ENCODE measurements at places on chromosomes 1 and 21.

DNA sequence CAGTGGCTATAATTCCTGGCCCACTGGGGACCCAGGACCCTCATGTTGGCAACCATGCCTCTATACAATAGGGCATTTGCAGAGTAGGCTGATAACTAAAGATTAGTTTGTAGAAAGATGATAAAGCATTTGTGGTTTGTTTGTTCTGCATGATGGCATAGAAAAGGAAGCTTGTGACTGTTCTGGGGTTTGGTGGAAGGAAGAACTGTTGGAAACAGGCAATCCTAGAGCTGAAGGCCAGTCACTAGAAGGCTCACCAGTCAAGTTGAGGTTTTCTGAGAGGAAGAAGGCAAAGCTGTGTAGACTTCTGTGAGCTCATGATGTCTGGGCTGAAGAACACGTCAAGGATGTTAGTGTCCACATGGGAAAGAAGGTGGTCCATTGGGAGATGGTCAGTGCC, 140.3 kb upstream of the VANGL1 start:
- DNase-seq, result no peak

GRCh38 chr1:171596705-171597104, 25.3 kb upstream of the MYOCOS start:
- no peak for DNase-seq

- DNase-seq, result no peak
Observed at GRCh38 chr21:42207426-42207825, 11.5 kb upstream of the ABCG1 start.

DNA sequence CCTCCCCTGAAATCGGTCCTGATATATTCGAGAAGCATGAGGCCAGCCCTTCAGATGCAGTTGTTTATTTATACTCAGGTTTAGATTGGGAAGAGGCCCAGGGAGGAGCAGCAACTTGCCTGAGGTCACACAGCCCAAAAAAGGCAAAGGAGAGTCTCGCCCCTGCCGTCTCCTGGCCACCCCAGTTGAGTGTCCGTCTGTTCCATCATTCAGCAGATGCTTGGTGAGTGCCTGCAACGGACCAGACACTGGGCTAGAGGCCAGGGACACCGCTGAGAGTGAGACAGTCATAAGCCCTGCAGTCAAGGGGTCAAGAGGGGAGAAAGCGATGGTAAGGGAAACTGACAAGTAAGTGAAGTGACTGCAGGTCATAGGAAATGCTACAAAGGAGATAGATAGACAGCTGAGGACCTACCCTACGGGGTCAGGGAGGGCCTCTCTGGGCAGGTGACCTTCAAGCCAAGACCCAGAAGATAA, 15.4 kb upstream of the SELENON start:
- DNase-seq, result no peak

DNA sequence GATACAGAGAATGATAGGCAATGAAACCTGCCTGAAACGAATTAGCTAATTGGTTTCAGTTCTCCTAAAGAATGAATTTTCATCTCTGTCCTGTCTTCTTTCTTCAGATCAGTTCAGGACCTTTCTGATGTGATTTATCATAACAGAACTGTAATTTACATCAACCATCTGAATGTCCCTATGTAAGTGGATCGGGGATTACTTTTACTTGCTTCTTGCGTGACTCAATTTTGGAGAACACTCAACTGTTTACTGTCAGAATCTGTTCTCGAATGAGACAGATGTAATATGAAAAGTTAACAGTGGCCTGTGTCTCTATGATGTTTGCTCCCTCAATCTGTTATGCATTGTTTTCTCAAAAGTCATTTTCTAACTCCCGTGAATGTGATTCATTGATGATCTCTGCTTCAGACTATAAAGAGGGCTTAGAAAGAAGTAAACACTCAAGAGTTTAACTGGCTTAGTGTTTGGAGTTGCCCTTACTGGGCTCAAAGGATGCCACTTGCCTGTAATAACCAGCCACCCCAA, 111.0 kb downstream of the GABPA start:
- no peak for DNase-seq

- DNase-seq, result no peak
Observed at GRCh38 chr1:109959974-109960744, 24.4 kb upstream of the AHCYL1 start.

DNA sequence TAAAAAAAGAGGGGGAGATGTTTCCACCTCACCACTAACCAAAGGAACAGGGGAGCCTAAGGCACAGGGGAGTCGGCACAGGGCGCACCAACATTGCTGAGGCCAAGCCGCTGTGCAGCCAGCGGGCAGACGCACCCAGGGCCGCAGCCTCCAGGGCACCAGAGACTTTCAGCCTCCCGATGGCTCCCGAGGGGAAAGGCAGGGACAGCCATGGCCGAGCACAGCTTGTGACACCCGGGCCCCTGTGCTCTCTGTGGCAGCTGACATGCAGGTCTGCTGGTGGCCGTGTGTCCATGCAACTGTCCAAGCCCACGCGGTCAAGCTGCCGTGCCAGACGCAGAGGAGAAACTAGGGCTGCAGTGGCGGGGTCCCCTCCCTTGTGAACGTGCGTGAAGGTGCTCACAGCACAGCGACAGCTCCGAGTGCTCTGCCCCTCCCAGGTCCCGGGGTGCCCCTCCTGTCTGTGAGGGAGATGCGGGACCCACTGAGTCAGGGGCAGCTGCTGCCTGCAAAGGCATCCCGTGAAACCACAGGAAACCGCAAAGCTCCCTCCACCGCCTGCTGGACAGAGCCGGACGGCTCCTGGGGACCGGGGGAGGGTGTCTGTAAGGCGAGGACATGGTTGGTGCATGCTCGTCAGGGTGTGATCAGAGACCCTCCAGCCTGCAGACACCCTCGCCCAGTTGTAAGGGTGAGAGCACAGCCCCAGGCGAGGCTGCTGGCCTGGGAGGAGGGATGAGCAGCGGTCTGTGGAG, 2.5 kb downstream of the KRTAP10-11 start:
- no peak for DNase-seq

GRCh38 chr1:194289569-194290266, 1103.3 kb upstream of the B3GALT2 start:
- no peak for DNase-seq

- no peak for DNase-seq
Observed at GRCh38 chr1:229253151-229253974, 17.5 kb upstream of the RAB4A start.

DNA sequence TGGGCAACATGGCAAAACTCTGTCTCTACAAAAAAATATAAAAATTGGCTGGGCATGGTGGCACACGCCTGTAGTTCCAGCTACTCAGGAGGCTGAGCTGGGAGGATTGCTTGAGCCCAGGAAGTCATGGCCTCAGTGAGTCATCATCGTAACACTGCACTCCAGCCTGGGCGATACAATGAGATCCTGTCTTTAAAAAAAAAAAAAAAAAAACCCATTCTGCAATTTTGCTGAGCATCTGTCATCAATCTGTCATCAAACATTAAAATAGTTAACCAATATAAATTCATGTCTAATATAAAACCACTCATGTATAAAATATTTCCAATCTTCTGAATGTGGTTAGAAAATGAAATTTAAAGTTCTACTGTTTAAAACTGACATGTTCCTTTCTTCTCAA, 56.9 kb downstream of the LPAR3 start:
- no peak for DNase-seq

DNA sequence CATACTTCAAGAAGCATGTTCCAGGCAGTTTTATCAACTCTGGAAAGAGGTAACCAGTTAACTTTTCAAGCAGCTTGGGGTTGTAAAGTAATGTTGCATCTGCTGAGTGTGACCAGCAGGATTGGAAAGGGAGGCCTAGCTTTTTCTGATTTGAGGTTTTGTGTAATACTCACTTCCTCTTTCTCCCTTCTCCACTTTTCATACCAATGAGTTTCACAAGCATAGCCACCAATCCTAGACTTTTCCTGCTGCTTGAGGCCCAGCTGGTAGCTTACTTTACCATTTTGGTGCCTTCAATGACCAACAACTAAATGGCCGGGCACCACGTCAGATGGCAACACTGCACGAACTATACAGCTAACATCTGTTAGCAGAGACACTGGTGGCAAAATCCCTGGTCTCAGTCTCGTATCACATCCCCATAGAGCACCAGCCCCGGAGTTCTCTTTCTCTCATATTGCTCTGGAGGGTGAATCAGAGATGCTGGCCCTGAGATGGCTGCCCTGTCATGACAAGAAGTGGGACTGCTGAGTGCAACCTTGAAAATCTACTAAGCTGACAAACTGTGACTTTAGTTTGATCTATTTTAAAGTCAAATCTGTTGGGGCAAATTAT, 14.8 kb upstream of the GPR88 start:
- DNase-seq, result no peak

- no peak for DNase-seq
Observed at GRCh38 chr21:44900559-44901251, 20.0 kb downstream of the ITGB2 start.

GRCh38 chr1:60791226-60791625, 291.1 kb upstream of the NFIA start:
- no peak for DNase-seq

DNA sequence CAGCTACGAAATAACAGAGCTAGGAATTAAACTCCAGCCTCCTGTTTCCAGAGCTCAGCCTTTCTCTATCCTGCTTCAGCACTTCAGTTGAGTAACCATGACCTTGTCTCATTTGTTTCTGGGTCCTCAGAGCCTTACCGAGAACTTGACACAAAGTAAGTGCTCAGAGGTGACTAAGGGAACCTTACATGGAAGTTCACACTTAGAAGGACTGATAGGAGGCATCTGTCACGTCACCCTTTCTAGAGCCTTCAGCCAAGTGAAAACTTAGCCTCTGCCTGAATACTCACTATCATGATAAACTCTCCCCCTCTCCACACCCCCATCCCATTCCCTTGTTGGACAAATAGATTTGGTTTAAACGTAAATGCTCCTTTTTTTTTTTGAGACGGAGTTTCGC, 9.8 kb upstream of the LUZP1 start:
- DNase-seq, result no peak

DNA sequence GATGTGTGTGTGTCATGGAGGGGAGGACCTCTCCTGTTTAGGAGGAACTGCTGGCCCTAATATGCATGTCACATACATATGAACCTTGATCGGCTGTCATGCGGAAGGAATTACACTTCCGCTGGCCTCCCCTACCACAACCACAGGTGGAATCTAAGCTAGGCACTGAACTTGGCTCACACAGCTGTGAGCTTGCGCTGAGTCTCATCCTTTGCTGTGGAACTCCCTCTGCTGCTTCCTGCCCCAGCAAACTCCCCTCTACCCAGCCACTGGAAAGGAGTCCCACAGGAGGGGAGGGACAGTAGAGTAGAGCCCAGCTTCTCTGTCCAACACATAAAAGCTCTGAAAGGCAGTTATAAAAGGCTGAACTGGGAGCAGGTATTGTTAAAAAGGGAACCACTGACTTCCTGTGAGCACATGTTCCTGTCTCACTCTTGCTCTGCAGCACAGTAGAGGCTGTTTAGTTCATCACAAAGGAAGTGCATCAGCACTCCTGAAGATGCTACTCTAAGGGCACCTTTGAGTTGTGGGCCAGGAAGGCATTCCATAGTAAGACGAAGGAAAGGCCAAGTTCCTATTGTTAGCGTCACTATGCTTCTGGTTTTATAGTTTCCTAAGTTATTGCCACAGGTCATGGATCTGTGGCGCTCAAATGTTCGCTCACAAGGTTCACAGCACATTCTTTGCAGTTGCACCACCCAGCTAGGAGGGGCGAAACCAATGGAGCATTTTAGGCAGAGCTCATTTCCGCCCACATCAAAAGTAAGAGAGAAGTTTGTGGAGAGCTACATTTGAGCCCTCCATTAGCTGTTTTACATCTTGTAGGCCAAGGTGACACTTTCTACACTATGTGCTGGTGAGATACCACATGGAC, 17.7 kb upstream of the PTPRC start:
- no peak for DNase-seq

DNA sequence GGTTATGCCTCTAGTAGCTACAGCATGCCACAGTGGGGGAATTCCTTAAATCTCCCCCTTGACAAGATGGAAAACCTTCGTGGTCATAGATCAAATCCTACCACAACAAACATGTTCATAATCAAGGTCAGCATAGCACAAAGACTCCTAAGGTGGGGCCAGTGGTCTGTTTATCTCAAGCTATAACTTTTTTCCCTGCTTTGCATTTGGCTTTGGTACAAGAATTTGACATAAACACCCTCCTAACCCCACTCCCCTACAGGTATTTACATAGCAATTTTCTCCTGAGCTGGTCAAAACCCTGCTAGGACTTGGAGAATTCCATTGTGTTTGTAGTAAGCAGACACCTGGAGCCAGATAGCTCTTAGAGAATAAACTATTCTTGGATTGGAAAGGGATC, 58.5 kb downstream of the HIVEP3 start:
- DNase-seq, result no peak

GRCh38 chr1:52567943-52568342, 15.1 kb upstream of the TUT4 start:
- no peak for DNase-seq

DNA sequence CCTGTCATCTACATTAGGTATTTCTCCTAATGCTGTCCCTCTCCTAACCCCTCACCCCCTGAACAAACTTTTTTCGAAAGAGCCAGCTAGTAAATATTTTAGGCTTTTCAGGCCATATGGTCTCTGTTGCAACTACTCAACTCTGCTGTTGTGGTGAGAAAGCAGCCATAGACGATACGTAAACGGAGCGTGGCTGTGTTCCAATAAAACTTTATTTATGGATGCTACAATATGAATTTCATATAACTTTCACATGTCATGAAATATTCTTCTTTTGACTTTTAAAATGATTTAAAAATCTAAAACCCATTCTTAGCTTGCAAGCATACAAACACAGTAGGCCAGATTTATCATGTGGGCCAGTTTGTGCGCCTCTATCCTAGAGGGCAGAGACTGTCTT, 11.2 kb upstream of the RPS6KA1 start:
- no peak for DNase-seq

GRCh38 chr21:16540966-16541727, 811.4 kb downstream of the USP25 start:
- DNase-seq, result no peak

- DNase-seq, result no peak
Observed at GRCh38 chr1:240499012-240499411, 112.9 kb downstream of the GREM2 start.

DNA sequence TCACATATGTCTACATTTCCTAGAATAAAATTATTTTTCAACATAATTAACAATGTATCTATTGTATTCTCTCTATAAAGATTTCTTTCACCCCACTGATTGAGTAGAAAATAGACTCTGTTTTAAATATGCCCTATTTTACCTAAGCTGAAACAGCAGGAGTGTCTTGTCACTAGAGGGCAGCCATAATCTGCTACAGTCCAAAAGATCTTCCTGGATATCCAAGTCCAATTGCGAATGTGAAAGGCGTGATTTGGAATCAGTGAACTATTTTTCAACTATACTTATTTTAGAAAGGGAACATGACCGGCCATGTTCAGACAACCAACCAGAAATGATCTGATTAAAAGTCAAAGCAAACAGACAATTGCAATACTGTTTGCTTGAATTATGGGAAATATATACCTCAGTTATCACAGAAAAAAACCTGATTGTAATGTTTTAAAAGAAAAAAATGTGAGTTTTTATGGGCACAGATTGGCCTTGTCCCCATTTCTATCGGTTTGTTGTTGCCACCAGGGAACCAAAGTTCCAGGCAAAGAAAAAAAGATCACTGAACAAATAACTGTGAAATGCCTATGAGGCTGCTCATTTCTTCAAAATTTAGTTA, 1211.0 kb upstream of the ADGRL4 start:
- no peak for DNase-seq
